Activated naive CD8-positive, alpha-beta T cell treated with anti-CD3 and anti-CD28 coated beads for 36 hours (primary cell): ENCODE measurements at places on chromosomes 2 and 18.

DNA sequence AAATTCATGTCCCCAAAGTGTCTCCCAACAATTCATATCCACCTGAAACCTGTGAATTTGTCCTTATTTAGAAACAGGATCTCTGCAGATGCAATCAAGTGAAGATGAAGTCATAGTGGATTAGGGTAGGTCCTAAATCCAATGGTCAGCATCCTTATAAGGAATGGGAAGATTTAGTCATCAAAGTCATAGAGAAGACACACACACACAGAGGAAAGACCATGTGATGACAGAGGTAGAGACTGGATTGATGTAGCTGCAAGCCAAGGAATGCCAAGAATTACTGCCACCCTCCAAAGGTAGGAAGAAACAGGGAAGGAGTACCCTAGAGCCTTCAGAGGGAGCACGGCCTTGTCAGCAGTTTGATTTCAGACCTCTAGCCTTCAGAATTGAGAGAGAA lies 17.7 kb downstream of the ADD2 start:
- H3K4me1 ChIP-seq = peaks cover 16% of the 10 kb centered on the region
- H3K4me3 ChIP-seq = no peak overlapping the region
- DNase-seq = no peak
- peaks cover 17% of the 10 kb centered on the region for H3K36me3 ChIP-seq
- H3K27ac ChIP-seq = no peak overlapping the region
- no peaks in the 10 kb centered on the region for H3K27me3 ChIP-seq

GRCh38 chr18:28635530-28635929 lies 458.6 kb upstream of the CDH2 start:
- H3K36me3 ChIP-seq = no peaks in the 10 kb centered on the region
- no peak overlapping the region for H3K4me3 ChIP-seq
- DNase-seq = no peak

GRCh38 chr2:223222397-223222796 lies 170.4 kb downstream of the KCNE4 start:
- no peaks in the 10 kb centered on the region for H3K4me1 ChIP-seq
- H3K27me3 ChIP-seq = no peaks in the 10 kb centered on the region
- no peak overlapping the region for H3K27ac ChIP-seq
- H3K36me3 ChIP-seq = no peaks in the 10 kb centered on the region
- no peak for DNase-seq

GRCh38 chr2:185284696-185285095 lies 453.9 kb upstream of the FSIP2 start:
- no peaks in the 10 kb centered on the region for H3K36me3 ChIP-seq
- no peaks in the 10 kb centered on the region for H3K27me3 ChIP-seq
- no peak overlapping the region for H3K4me3 ChIP-seq
- H3K27ac ChIP-seq = no peak overlapping the region
- DNase-seq = no peak
